ENCODE measurements at places on chromosomes 16 and 17. TPM values are rescaled to one million over a fixed set of nuclear protein-coding genes. Genes with fewer than 3 reads are reported as not detected.

The COX10 gene
- total RNA-seq: 12.5 TPM

The SOX15 gene
- total RNA-seq: 0.46 TPM

The CES3 gene
- not detected for total RNA-seq

The CHRNE gene
- total RNA-seq: 0.76 TPM

The GCGR gene
- total RNA-seq: not detected

The AOC3 gene
- total RNA-seq: 0.27 TPM

The MYH1 gene
- not detected for total RNA-seq
